ENCODE measurements at places on chromosomes 7 and 10. TPM values are rescaled to one million over a fixed set of nuclear protein-coding genes. Genes with fewer than 3 reads are reported as not detected.

The CABCOCO1 gene
- total RNA-seq: not detected

The CALCR gene
- not detected for total RNA-seq

- H3K27me3 ChIP-seq: peaks cover 3% of the 10 kb centered on the region
- no peaks in the 10 kb centered on the region for H3K36me3 ChIP-seq
- no peak for DNase-seq
- H3K4me1 ChIP-seq: no peaks in the 10 kb centered on the region
Observed at GRCh38 chr10:62306663-62307062, 38.0 kb upstream of the RTKN2 start.

DNA sequence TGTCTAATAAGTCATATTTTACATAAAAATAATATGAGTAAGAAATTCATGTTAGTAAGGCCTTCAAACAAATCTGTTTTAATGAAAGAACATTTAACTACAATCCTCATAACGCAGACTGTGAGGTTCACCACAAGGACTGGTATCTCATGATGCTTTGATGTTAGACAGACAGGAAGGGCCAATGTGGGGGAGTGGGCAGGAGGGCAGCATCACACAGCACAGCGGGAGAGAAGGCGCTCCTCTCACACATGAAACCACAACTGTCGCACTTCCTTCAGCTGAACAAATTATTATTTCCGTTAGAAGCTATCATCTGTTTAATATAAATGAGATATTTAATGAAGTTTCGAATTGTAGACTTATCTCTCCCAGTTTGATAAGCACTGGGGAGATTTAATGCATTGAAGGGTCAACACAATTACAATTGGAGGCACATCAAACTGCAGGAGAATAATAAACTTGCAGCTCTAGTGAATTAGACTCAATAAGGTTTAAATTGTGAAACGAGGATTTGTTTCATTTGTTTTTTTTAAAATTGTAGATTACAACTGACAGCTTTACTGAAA, 466.1 kb downstream of the PARD3 start:
- H3K27me3 ChIP-seq: no peaks in the 10 kb centered on the region
- H3K27ac ChIP-seq: no peak overlapping the region

DNA sequence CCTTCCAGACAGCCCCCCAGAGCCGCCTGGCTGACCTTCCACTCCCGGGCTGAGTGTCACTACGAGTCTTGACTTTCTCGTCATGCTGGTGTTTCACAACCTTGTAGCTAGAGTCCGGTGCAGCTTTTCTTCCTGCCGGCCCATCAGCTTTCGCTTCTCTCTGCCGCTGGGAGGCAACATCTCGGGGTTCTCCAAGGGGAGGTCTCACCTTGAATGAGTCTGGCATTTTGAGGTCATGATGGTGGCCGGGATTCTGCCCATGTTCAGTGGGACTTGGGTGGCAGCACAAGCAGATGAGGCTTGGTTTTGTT, 285.2 kb downstream of the CAMK1D start:
- H3K4me1 ChIP-seq: peaks cover 17% of the 10 kb centered on the region
- no peaks in the 10 kb centered on the region for H3K27me3 ChIP-seq
- no peak overlapping the region for H3K27ac ChIP-seq
- no peak overlapping the region for H3K4me3 ChIP-seq
- no peaks in the 10 kb centered on the region for H3K36me3 ChIP-seq
- no peak for DNase-seq

DNA sequence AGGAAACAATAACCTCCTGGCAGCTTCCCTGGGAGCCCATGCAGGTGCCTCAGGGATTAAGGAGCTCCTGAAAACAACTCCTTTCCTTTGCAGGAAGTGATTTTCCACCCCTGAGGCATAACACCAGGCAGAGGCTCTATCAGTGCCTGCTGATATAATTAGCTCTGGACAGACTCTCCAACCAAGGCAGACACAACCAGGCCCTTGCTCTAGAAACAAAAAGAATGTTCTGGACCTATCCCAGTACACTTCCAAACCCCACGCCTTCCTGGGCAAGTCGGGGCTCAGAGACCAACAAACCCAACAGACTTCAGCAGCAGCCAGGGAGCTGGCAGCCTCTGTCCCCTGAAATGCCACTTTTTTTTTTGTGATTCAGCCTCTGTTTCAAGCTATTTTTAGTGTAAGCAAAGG, 247.1 kb downstream of the KCNMA1 start:
- peaks cover 5% of the 10 kb centered on the region for H3K4me1 ChIP-seq
- no peak overlapping the region for H3K4me3 ChIP-seq
- H3K27ac ChIP-seq: no peak overlapping the region
